ENCODE measurements at places on chromosomes 13 and 19.

DNA sequence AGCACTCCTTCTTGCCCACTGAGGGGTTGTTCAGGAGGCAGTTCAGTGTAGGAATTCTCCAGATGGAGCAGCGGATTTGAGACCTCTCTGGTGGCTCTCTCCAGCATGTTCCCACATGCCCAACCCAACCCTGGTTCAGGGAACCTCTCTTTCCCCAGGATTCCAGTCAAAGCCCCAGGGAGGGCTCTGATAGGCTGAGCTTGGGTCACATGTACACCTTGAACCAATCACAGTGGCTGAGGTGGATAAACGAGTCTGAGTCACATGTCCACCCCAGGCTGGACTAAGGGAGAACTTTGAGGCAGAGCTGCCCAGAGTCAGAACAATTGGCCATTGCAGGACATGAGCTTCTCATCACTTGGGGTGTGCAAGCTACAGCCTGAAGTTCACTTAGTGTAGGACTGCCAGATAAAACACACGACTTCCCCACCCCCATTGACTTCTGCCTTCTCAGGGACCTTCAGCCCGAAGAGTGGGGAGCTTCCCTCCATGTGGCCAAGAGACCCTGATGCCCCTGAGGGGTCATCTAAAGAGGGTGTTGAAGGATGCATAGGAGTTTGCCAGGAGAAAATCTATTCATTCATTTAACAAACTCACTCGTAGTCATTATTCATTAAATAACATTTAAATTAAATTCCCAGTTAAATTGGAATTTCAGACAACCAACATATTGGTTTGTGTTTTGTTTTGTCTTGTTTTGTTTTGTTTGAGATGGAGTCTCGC lies 4.0 kb upstream of the MAST3 start:
- DNase-seq = no peak

DNA sequence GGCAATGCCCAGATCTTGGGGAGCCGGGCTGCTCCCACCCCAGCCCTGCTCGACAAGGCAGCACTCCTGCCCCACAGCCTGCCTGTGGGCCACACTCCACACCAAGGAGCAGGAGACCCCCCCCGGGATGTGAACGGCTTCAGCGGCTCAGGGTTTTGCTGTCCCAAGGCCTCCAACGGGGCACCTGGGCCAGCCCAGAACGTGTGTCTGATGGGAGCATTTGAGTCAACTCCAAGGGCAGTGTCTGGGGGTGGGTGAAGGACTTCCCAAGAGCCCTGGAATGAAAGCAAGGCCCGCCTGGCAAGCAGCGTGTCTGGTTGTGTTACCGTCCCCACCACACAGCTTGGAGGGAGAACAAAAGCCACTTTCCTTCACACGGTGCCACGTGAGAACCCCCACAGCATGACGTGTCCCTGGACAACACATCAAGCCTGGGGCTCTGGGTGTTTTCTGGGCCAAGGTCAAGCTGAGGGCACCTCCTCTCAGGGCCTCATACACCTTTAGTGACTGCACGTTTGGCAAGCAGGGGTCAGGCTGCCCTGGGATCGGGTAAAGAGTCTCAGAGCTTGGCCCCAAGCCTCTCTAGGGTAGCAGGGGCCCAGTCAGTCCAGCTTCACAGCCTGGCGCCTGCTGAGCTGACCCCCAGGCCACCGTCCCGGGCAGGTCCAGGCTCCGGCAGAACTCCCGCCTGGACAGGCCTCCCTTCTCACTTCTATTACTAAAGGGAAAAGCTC lies 6.0 kb downstream of the C13orf46 start:
- DNase-seq = no peak

GRCh38 chr19:16532440-16533234 lies 9.6 kb downstream of the CHERP start:
- no peak for DNase-seq

DNA sequence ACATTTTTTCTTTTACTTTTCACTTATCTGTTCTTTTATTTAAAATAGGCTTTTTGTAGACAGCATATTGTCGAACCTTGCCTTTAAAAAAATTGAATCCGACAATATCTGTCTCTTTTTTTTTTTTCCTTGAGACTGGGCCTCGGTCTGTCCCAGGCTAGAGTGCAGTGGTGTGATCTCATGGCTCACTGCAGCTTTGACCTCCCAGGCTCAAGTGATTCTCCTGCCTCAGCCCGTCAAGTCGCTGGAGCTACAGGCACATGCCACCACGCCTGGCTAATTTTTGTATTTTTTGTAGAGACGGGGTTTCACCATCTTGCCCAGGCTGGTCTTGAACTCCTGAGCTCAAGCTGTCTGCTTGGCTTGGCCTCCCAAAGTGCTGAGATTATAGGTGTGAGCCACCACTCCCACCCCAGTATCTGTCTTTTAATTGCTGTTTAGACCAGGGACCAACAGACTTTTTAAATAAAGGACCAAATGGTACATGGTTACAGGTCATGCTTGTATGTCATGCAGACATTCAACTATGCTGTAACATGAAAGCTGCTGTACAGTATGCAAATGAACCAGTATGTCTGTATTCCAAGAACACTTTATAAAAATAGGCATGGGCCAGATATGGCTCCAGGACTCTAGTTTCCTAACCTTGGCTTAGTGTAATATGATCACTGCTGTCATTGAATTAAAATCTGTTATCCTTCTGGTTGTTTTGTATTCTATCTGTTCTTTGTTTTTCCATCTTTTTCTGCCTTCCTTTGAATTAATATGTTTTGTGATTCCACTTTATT lies 80.3 kb downstream of the GJA3 start:
- DNase-seq = no peak

GRCh38 chr13:50153876-50154275 lies 138.6 kb downstream of the KCNRG start:
- no peak for DNase-seq

GRCh38 chr19:29614780-29615179 lies 8.7 kb downstream of the POP4 start:
- DNase-seq = no peak

DNA sequence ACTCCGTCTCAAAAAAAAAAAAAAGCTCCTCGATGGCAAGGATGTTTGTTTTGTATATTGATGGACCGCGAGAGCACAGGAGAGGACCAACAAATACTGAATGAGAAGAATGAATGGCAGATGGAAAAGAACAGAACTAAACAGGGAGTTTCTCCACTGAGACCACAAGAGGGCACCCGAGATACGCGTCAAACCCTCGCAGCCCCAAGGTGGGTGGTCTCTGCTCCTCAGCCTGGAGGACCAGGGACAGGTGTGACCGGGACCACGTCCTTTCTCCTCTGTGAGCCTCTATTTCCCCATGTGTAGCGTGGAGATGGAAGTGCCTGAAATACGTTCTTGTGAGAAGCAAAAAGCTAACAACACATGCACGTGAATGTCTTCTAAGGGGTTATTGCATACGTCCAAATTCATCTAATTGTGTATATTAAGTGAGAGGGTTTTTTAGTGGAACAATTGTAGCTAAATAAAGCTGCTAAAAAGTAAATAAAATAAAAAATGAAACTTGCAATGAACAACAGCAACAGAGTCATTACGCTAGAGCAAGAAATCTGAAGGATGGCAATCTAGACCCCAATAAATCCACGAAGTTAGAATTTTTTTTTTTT lies 8.3 kb upstream of the CDC42EP5 start:
- DNase-seq = no peak

Data from HS-5 (cell line).